ENCODE measurements at places on chromosomes 1 and 21.

DNA sequence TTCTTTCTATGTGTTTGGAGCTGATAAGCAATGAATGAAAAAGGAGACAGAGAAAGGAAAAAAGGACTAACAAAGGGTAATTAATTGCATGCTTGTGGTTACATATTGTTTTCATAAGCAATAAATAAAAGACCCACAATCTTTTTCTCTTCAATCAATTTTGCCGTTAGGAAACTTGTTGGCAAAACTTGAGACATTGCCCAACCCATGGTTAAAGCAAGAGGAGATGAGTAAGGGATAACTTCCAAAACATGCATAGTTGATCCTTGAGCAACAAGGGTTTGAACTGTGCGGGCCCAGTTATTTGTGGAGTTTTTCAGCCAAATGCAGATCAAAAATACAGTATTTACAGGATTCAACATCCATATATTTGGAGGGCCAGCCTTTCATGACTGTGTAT is 572.4 kb downstream of the AMY1C start:
- DNase-seq: no peak

DNA sequence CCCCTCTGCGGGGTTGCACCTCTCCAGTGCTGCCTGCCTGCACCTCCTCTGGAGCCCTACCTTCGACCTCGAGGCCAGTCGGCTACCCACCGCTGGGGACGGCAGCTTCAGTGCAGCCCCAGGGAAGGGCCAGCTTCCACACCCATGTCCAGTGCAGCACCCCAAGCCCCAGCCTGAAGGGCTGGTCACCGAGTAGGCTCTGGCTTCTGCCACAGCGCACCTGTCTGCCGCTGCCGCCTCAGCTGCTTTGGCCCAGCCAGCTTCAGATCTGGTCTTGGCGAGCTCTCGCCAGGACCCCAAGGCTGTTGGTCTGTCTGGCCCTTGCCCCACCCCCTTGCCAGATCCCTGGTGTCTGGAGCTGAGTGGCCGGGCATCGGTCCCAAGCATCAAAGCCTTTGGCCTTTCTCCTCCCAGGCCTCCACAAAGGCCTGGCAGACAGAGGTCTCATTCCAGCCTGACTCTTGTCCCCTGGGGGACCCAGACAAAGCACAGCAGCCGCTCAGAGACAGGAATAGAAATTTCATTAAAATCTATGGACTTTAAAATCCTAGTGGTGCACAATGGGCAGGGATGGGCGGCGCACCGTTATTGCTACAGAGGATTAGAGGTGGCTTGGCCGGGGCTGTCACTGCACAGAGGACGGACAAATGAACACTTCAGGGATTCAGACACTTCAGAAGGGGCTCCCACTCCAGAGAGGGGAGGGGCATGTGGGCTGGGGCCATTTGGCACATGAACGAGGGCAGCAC is 4.8 kb downstream of the CCDC24 start:
- no peak for DNase-seq

DNA sequence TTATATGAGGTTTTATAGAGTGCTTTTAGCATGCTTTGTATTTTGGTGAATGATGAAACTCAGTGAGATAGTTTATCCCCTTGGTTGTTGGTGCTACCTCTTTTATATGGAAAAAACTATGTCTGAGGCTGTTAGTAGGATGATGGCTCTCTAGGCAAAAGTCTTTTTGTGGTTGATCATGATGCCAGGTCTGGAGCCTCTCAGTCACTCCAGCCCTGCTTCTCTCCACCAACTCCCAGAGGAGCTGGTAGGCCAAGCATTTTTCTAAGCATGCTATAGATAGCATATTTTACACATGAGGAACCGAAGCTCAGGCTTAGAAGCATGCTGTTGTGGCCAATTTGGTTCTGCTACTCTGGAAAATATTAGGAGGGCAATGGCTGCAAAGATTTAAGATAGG is 82.2 kb downstream of the FMN2 start:
- no peak for DNase-seq

DNA sequence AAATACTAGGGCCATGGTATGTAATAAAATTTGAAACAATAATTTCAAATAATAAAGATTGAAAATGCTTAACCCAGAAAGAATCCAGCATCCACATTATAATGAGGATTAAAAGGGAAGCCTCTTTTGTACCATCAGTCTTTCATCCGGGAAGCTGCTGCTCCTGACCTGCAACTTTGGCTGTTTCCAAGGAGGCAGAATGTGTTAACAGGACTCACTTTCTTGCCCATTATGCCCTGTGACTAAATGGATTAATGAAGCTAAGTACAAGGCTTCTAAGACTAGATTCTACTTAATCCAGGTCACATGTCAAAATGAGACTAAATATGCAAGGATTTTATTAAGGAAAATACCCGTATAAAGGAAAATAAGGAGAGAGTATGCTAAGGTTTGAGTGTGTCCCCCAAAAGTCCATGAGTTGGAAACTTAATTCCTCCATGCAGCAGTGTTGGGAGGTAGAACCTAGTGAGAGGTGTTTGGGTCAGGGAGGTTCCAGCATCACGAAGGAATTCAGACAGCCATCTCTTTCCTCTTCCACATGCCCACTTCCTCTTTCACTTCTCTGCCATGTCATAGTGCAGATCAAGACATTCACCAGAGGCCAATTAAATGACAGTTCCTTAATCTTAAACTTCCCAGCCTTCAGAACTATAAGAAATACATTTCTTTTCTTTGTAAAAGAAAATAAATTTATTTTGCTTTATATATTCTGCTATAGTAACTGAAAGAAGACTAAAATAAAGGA is 27.7 kb downstream of the FMO2 start:
- no peak for DNase-seq

GRCh38 chr1:185156288-185156853 is 382 bp downstream of the TRMT1L start:
- DNase-seq: no peak

- no peak for DNase-seq
Measured at GRCh38 chr1:32426489-32427255, 32.4 kb upstream of the BSDC1 start.

DNA sequence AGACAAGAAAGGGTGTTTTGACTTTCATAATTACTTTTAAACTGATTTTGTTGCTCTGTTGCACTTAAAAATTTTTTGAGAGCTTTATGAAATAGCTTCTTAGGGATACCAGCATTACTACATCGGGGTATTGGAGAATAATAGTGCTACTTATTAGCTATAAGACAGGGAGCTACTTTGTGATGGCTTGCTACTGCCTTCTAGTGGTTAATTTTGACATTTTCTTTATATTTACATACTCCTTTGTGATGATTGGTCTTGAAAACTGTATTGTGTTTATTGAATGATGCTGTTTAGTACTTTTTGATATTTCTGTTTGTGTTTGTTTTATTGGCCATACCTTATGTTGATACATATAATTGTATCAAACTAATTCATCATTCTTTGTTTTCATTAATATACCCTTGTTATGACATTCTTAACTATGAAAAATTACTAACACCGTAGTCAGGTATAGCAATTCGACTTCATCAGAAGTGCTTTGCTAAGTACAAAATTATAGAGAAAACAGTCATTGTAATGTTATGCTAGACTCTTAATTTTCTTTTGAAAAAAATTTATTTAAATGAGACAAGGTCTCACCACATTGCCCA is 85.5 kb downstream of the CLIC4 start:
- peak; percentile 30 for DNase-seq

- no peak for DNase-seq
Measured at GRCh38 chr1:3529099-3529729, 74.7 kb downstream of the ARHGEF16 start.

DNA sequence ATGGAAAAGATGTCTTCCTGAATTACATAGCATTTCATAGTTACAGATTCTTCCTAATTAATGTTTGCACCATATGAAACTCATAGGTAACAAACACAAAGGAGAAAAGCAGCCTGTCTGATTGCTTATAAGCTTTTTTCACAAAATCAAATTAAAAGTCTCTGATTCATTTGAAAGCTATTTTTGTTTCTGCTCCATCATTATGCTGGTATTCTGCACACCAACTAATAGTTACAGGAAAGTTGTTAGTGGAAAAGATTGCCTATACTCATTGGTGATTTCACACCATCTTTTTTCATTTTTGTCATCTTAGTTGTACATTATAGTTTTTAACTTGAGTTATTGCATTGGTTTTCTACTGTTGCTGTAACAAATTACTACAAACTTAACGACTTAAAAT is 70.0 kb downstream of the PRKAA2 start:
- peak; percentile 2 for DNase-seq

DNA sequence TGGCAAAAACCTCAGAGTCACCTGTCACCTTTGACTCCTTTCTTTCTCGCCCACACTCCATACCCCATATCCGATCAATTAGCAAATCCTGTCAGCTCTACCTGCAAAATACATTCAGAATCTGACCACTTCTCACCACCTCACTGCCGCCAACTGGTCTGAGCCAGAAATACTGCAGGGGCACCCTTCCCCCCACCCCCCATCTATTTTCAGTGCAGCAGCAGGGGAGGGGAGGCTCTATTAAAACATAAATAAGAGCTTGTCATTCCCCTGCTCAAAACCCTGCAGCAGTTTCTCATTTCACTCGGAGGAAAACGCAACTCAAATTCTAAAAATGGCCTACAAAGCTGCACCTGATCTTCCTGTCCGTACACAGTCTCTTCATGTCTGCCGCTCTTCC is 3.9 kb downstream of the PKLR start:
- no peak for DNase-seq

- no peak for DNase-seq
Measured at GRCh38 chr1:182330303-182330702, 61.3 kb downstream of the GLUL start.

DNA sequence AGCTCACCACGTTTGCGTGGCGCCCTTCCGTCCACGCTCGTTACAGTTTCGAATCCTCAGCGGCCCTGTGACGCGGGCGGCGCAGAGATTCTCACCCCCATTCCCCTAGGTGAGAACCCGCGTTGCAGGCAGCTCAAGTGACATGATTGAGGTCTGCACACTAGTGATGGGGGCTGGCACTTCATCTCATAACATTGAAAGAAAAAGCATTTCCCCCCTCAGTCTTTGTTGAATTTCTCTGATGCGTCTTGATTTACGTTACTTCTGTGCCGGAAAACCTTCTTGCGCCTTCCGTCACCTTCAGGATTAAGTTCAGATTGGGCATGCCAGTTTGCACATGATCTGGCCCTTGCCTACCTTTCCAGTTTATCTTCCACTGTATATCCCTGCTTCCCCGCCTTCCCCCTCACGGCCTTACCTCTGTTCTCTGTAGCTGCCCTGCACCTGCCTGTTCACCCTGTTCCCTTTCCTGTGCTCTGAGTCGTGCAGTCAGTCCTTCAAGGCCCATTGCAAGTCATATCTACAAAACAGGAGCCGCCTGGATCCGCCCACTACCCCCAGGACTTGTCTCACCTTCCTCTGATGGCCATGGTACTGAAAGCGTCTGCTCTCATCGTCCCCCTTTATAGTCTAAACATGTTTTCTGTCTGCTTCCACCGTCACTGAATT is 1.1 kb downstream of the CTPS1 start:
- DNase-seq: no peak

GRCh38 chr21:15493646-15494045 is 236.1 kb upstream of the USP25 start:
- no peak for DNase-seq

DNA sequence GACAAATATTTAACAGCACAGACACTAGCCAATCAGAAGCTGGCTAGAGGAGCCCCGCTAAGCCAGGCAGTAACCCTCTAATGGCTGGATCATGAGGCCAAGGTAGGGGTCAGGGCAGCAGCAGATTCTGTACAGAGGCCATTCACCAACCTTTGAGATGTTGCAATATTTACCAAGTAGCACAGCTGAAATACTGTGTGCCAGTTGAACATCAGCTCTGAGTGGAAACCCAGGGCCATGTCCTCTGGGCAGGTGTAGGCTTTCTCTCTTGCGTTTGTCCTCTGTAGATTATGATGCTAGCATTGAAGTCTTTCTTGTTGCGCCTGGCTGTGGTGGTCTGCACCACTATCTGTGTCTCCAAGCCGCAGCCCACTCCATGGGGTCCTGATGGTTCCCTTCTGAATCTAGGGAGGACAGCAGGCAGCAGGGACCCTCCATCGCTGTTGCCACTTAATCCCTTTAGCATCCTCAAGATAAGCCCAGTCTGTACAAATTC is 2.5 kb upstream of the COG2 start:
- no peak for DNase-seq

- no peak for DNase-seq
Measured at GRCh38 chr1:195744256-195744655, 864.0 kb downstream of the KCNT2 start.

DNA sequence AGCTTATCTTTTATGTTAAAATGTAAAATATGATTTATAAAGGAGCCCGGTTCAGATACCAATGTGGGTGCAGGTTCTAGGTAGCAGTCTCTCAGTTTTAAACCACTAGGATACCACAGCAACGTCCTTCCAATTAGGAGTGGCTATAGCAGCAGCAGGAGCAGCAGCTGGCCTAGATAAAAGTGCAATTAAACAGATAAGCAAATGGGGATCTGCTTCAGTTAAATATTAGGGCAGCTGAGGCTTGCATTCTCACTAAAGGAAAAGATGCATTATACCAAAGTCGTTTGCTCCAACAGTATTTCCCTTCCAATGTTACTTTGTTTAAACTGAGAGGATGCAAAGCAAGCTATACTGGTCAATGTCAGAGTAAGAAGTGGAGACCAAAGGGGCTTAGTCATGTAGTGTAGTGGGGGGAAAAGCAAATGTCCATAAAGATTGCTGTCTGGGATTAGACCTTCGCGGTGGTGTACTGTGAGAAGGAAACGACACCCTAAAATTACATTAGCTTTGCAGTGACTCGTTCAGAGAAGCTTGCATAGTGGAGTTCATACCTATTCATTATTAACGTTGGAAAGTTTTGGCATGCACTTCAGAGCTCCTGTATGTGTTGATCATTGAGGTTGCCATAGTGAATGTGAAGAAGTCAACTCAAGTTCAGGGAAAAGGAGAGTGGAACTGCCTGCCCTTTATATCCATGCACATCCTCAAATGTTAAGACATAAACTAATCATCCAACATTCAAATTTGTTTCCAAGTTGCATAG is 272.2 kb downstream of the VAV3 start:
- DNase-seq: no peak

GRCh38 chr1:182430263-182431068 is 19.5 kb upstream of the RGSL1 start:
- DNase-seq: peak; percentile 3

GRCh38 chr1:191043066-191043465 is 565.4 kb upstream of the BRINP3 start:
- DNase-seq: peak; percentile 28

DNA sequence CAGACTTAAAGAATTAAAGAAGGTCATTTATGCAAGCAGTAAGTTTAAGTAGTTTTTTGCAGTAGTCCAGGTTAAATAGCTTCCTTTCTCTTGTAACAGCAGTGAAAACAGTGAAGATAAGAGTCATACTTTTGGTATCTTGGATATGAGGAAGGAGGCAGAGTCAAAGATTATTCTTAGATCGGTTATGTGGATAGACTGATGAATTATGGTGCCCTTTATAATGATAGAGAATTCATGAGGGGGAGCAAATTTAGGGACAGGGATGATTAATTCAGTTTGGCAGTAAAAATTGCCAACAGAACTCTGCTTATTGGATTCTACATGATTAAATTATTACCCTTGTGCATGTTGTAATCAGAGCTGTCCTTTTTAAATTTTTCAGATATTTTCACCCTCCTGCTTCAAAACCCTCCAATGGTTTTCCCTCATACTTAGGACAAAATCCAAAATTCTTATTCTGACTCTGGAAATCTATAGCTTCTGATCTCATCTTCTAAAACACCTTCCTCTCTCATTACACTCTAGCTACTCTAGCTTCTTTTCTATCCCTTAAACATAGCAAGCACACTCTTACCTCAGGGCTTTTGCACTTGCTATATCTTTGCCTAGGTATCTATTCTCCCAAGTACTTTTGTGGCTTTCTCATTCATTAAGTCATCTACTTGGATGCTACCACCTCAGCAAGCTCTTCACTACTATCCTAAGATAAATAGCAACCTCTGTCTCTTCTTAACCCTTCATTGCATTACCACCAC is 79.8 kb downstream of the PKN2 start:
- DNase-seq: peak; percentile 24

Data from non-pigmented ciliary epithelial cell (primary cell).